Vagina (tissue), 2 donors: ENCODE measurements at places on chromosomes 12 and 14. TPM values are rescaled to one million over a fixed set of nuclear protein-coding genes. Genes with fewer than 3 reads are reported as not detected.
A peak's percentile ranks its signal among the peaks of the same experiment; 100 is the strongest.

DNA sequence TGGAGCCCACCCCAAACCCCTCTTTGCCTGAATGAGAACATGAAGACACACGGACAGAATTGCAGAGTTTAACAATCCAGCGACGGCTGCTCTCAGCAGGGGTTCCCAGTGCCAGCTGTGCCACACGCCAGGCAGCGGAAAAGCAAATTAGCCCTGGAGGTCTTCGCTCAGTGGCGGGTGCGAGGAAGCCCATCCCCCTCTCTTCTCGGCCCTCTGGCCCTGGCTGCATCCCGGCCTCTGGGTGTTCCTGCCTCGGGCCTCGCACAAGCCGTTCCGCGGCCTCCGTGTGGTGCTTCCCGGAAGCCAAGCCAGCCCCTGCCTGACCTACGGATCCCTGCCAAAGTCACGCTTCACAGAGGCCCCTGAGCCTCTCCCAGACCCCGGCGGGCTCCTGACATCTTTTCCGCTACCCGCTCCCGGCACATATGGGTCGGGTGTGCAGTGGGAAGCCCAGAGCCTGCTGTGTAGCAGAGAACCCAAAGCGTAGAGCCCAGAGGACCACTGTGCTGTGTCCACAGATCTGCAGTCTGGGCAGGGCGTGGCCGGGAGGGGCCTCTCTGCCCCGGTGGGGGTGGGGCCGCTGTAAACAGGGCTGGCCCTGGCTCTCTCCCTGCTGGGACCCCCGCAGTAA lies 70.7 kb upstream of the GALNT9 start:
- DNase-seq: no peak

Gene PTHLH
- total RNA-seq: 7.9 TPM

DNA sequence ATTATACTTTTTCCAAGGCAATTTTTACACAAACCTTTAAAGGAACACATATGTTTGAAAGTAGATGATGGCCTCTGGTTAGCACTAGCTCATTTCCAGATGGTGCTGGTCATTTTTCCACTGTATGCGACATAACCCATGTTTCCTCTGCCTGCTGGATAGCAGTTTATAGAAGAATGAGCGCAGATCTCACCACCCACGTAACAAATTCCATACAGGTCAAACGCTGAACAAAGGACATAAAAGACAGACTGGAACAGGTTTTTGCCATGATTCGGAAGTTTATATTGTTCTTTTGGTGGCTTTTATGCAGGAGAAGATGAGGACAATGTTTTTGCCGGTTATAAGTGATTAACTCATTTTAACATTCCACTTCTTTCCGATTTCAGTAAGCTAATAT lies 30.7 kb downstream of the PPP1R36 start:
- DNase-seq: peak; percentile 2

Gene LRRIQ1
- 0.25 TPM for total RNA-seq

DNA sequence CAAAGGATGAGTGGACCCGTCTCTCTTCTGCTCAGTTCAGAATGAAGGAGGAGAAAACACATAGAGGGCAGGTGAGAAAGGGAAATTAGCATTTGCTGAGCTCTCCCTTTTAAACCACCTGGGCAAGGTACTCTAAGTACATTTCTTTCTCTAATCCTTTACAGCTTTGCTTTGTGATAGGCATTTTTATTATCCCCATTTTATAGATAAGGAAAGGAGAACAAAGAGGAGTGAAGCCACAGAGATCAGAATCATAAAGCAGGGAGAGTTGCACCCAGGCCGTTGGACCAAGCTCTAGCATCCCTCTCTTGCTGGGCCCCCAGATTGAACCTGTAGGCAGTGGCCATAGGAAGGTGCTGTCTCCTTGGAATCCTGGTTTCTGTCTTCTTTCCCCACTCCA lies 47.0 kb downstream of the VCPKMT start:
- DNase-seq: no peak
